ENCODE measurements at places on chromosomes 13 and 19. TPM values are rescaled to one million over a fixed set of nuclear protein-coding genes. Genes with fewer than 3 reads are reported as not detected.

The CATSPERD gene
- total RNA-seq = not detected

The EVI5L gene
- total RNA-seq = 20.4 TPM

The MEDAG gene
- 0.77 TPM for total RNA-seq

The JSRP1 gene
- total RNA-seq = not detected

DNA sequence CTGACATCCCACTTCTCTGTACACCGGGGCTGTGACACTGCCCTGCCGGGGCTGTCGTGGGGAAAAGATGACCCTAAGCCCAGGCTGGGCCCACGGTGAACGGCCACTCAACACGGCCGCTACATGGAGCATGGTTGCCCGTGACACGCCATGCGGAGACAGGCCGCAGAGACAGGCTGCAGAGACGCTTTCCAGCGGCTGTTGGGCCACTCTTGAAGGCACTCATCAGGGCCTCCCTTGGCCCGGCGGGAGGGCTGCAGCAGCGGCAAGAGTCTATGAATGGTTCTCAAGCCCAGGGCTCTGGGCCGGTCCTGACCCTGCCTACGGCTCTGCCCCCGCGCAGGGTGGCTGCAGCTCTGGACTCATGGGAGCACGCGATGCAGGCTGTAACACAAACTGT is 22.1 kb downstream of the ADPRHL1 start:
- H3K27me3 ChIP-seq = peaks cover 4% of the 10 kb centered on the region
- DNase-seq = no peak
- no peaks in the 10 kb centered on the region for H3K4me1 ChIP-seq
- H3K36me3 ChIP-seq = peaks cover 5% of the 10 kb centered on the region

- no peak within 1 kb of the TSS for H3K27ac ChIP-seq
- DNase-seq = no peak
- no peaks in the 10 kb centered on the region for H3K27me3 ChIP-seq
- H3K36me3 ChIP-seq = no peaks in the 10 kb centered on the region
Observed at GRCh38 chr19:47573071-47574026, at the start of gene ZNF541. ZNF541 (minus strand) TSS chr19:47573148; CDS start chr19:47555856, 17,292 bp downstream.

DNA sequence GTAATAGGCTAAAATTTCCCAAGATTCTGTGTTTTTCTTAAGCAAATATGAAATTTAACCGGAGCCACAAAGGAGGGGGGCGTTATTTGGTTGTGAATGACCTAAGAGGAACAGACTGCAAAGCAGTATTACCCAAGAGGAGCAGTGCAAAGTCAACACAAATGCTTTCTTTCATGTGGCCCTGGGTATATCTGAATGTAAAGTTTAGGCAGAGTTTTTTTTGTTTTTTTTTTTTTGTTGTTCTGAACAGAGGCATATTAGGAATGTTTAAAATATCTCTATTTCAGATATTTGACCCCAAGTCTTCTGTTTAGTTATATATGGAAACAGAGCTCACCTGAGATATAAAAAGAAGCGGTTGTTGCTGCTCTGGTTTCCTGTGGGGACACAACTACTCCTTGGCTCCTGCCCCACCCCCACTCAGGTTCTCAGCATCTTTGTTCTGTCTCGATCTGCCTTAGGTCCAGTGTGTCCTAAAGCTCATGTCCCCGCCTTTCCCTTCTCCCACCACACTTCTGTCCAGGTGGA is 220.7 kb downstream of the RFC3 start:
- H3K4me1 ChIP-seq = no peaks in the 10 kb centered on the region
- DNase-seq = no peak
- no peak overlapping the region for H3K27ac ChIP-seq
- H3K27me3 ChIP-seq = peaks cover 4% of the 10 kb centered on the region
- no peaks in the 10 kb centered on the region for H3K36me3 ChIP-seq
- H3K4me3 ChIP-seq = no peak overlapping the region

- H3K36me3 ChIP-seq = no peaks in the 10 kb centered on the region
- H3K4me3 ChIP-seq = no peak overlapping the region
- peaks cover 5% of the 10 kb centered on the region for H3K27me3 ChIP-seq
- peaks cover 5% of the 10 kb centered on the region for H3K4me1 ChIP-seq
Observed at GRCh38 chr13:112616586-112617362, 28.8 kb upstream of the TUBGCP3 start.

DNA sequence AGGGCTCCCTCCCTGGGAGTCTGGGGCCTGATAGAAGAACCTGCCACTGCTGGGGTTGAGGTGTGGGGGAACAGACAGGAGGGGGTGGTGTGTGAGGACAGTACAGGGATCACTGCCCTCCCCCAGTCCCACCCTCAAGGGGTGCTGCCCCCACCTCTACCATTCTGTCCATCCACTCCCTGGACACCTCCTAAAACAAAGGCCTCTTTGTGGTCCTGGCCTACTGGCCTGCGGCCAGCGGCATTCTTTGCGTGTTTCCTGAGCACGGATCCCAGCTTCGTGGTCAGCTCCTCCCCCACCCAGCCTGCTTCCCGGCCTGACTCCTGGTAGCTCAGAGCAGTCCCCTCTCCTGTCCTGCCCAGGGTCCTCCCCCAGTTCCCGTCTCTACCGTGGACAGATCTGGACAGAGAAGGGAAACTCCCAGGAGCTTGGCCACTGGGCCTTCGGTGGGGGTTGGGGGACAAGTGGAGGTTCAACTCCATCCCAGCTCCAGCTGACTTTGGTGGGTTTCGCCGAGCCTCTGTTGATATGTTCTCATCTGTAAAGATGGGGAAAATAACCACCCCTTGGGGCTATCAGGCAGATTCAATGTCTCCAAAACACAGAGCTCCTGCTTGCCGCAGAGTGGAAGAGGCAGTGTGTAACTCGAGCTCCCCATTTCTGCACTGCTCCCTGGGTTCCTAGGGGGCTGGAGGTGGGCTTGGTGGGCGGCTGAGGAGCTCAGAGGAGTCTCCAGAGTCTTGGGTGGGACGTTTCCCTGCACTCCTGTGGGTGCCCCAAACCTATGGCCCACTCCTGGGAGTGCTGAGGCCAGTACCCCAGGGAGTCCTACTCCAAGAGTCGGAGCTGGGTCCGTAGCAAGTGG is 48.7 kb downstream of the LYL1 start:
- no peak overlapping the region for H3K27ac ChIP-seq
- DNase-seq = peak; percentile 74
- peaks cover 5% of the 10 kb centered on the region for H3K36me3 ChIP-seq
- peaks cover 65% of the 10 kb centered on the region for H3K4me1 ChIP-seq
- peaks cover 12% of the 10 kb centered on the region for H3K27me3 ChIP-seq

Measured in endothelial cell (in vitro differentiated cells).